Left lung (tissue), 14 donors: ENCODE measurements at places on chromosomes 7 and 10.

GRCh38 chr7:78169992-78170391, 371.4 kb downstream of the PHTF2 start:
- H3K4me3 ChIP-seq, result no peak overlapping the region
- no peak overlapping the region for H3K27ac ChIP-seq
- H3K27me3 ChIP-seq, result no peaks in the 10 kb centered on the region
- no peaks in the 10 kb centered on the region for H3K36me3 ChIP-seq

DNA sequence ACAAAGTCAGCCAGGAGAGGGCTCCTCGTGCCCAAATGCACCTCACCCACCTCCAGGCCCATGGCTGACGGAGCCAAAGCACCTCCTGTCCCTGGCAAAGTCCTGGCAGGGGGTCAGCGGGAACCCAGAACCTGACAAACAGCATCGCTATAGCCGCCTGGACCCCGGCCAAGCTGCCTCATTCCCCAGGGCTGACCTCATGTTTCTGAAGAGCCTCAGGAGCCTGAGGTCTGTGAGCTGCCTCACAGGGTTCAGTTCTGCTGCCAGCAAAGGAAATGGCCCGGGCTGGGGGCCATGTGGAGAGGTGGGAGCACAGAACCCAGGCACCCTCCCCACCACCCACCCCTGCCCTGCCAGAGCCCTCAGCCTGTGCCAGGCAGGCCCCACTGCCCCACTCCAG, 4.2 kb upstream of the NANOS1 start:
- DNase-seq, result peak; percentile 82
- H3K4me1 ChIP-seq, result peaks cover 11% of the 10 kb centered on the region
- no peak overlapping the region for H3K4me3 ChIP-seq
- H3K27me3 ChIP-seq, result no peaks in the 10 kb centered on the region
- H3K36me3 ChIP-seq, result no peaks in the 10 kb centered on the region

DNA sequence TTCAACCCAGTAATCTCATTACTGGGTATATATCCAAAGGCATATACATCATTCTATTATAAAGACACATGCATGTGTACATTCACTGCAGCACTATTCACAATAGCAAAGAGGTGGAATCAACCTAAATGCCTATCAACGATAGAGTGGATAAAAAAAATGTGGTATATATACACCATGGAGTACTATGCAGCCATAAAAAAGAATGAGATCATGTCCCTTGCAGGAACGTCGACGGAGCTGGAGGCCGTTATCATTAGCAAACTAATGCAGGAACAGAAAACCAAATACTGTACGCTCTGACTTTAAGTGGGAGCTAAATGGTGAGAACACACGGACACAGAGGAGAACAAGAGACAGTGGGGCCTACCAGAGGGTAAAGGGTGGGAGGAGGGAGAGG, 105.5 kb downstream of the SLC25A13 start:
- H3K4me3 ChIP-seq, result no peak overlapping the region
- H3K36me3 ChIP-seq, result no peaks in the 10 kb centered on the region
- peaks cover 6% of the 10 kb centered on the region for H3K4me1 ChIP-seq
- no peak for DNase-seq
- no peak overlapping the region for H3K27ac ChIP-seq

DNA sequence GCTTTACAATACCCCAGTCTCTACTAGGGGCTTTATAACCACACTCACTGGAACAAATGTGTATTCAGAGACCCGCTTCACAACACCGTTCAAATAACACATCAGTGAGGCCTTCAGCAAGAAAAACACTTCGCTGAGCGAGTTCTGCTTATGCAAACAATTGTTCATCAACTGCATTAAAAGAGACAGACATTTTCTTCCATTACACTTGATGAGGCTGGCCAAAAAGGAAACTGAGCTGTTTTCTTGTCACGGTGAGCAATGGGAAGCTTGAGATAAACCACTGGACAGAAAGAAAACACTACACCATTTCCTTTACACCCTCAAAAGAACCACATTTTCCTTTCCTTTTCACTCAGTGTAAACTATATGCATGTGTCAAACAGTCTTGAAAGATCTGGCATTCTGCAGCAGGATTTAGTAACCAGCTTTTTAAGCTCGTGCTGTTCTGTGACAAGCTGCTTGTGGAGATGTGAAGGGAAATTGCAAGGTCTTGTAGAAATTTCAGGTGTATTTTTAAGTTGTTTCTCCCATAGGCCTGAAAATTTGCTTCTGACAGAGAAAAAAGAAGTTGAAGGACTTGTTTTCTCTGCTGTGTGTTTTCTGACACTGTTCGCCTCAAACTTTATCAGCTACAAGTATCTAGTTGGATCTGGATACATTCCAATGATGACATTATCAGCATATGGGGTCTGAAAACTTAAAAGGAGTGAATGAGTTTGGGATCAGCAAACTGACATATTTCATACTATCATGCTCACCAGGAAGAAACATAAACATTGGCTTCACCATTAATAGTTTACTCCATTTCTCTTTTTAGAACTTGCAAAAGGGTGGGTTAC, 693.1 kb downstream of the PARD3 start:
- DNase-seq, result no peak
- no peak overlapping the region for H3K27ac ChIP-seq
- no peak overlapping the region for H3K4me3 ChIP-seq
- no peaks in the 10 kb centered on the region for H3K27me3 ChIP-seq
- H3K36me3 ChIP-seq, result no peaks in the 10 kb centered on the region
- no peaks in the 10 kb centered on the region for H3K4me1 ChIP-seq

GRCh38 chr10:66964946-66965345, 39.1 kb downstream of the LRRTM3 start:
- H3K27ac ChIP-seq, result no peak overlapping the region
- no peaks in the 10 kb centered on the region for H3K36me3 ChIP-seq
- no peaks in the 10 kb centered on the region for H3K27me3 ChIP-seq
- H3K4me1 ChIP-seq, result no peaks in the 10 kb centered on the region
- no peak overlapping the region for H3K4me3 ChIP-seq
- DNase-seq, result no peak

- peaks cover 5% of the 10 kb centered on the region for H3K4me1 ChIP-seq
- H3K27me3 ChIP-seq, result no peaks in the 10 kb centered on the region
- H3K27ac ChIP-seq, result no peak overlapping the region
- no peaks in the 10 kb centered on the region for H3K36me3 ChIP-seq
- no peak for DNase-seq
- no peak overlapping the region for H3K4me3 ChIP-seq
Observed at GRCh38 chr10:113504423-113504822, 48.4 kb upstream of the HABP2 start.

DNA sequence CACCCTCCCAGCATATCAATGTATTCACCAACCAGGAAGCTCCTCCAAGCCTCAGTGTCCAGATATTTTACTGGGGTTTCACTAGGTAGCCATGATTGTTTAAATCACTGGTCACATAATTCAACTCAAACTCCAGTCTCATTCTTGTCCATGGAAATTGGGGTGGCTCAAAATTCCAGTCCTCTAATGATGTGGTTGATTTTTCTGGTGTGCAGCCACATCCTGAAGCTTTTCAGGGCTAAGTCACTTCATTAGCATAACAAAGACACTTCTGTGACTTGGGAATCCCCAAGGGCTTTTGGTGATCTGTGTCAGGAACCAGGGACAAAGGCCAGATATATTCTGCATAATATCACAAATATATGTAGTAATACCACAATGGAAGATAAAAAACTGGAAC, 786.9 kb upstream of the IGFBP3 start:
- no peak for DNase-seq
- H3K4me1 ChIP-seq, result no peaks in the 10 kb centered on the region
- no peaks in the 10 kb centered on the region for H3K27me3 ChIP-seq
- H3K4me3 ChIP-seq, result no peak overlapping the region

- no peak overlapping the region for H3K4me3 ChIP-seq
- no peaks in the 10 kb centered on the region for H3K36me3 ChIP-seq
- DNase-seq, result no peak
- H3K27me3 ChIP-seq, result no peaks in the 10 kb centered on the region
- H3K4me1 ChIP-seq, result no peaks in the 10 kb centered on the region
- H3K27ac ChIP-seq, result no peak overlapping the region
Observed at GRCh38 chr7:28551331-28551730, 139.0 kb downstream of the CREB5 start.

- H3K27ac ChIP-seq, result peak overlapping the region; percentile 59
- DNase-seq, result no peak
- H3K27me3 ChIP-seq, result no peaks in the 10 kb centered on the region
- H3K4me3 ChIP-seq, result no peak overlapping the region
Observed at GRCh38 chr7:87316097-87316700, 29.3 kb upstream of the CROT start.

- DNase-seq, result no peak
- H3K4me3 ChIP-seq, result no peak overlapping the region
- H3K27me3 ChIP-seq, result no peaks in the 10 kb centered on the region
- H3K27ac ChIP-seq, result no peak overlapping the region
Observed at GRCh38 chr7:5001003-5001402, 42.0 kb upstream of the MMD2 start.

GRCh38 chr10:27661514-27662286, 83.9 kb downstream of the MKX start:
- no peaks in the 10 kb centered on the region for H3K27me3 ChIP-seq
- H3K4me3 ChIP-seq, result no peak overlapping the region
- no peaks in the 10 kb centered on the region for H3K36me3 ChIP-seq
- no peak for DNase-seq

DNA sequence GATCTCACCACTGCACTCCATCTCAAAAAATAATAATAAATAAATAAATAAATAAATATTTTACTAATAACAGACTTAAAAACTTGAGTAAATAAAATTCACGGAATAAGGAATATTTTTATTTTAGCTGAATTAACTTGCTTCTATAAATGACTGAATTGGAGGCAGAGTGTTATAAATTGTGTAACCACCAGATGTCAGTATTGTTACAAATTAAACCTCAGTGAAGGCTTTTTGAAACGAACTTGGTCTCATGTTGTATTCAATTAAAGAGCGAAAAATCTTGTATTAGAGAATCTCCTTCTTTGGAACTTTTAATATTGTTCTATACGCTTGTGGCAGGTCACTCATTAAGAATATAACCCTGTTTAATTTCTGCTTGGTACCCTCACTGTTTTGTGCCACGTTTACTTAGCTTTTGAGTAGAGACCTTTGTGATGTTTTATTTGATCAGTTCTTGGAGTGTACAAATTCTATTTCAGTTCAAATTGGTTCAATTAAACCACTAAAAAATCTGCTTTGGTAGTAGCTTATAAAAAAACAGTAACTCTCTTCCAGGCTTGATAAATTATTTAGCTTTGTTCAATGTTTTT, 45.6 kb upstream of the SCIN start:
- no peaks in the 10 kb centered on the region for H3K27me3 ChIP-seq
- no peaks in the 10 kb centered on the region for H3K36me3 ChIP-seq
- H3K4me1 ChIP-seq, result no peaks in the 10 kb centered on the region
- H3K4me3 ChIP-seq, result no peak overlapping the region
